ENCODE measurements at places on chromosomes 12 and 14.

DNA sequence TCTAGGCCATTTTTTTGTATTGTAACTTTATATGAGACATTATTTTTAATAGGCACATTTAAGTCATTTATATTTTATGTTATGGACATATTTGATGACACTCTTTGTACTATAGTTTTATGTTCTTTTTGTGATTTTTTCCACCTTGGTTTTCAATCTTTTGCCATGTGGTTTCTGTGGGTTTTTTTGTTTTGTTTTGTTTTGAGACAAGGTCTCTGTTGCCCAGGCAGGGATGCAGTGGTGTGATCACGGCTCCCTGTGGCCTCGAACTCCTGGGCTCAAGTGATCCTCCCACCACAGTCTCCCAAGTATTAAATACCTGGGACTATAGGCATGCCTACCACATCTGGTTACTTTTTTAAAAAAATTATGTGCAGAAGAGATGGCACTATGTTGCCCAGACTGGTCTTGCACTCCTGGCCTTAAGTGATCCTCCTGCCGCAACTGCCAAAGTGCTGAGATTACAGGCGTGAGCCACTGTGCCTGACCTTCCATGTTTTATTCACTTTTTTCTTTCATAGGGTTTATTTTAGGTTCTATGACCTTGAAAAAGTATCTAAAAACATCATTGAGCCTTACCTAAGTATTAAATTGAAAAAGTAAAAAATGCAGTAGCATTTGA, 16.3 kb downstream of the MSRB3 start:
- no peak for DNase-seq

DNA sequence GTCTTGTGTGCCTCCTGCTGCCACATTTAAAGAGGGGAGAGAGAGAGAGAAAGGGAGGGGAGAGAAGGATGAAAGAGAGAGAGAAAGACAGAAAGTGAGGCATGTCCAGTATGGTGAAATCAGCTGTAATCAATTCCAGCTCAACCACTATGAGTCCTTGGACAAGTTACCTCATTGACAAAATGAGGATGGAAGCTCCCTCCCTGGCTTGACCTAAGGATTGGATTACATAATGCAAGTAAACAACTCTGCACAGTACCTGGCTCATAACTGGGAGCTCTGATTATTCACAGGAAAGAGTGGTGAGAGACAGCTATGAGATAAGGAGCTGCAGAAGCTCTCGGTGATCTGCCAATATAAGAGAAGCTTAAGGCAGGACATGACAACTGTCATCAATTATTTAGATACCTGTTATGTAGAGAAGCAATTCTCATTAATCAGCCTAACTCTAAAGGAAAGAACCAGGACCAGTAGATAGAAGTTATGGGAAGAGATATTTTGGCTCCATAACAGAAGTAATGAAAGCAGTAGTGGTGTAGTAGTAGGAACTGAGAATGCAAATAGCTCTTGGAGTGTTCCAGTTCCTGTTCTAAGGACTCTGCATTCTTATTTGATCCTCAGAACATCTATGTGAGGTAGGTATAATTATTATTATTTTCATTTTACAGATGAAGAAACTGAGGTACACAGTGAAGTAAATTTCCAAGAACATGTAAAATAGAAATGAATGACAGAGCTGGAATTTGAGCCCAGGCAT, 791.6 kb downstream of the DIO2 start:
- DNase-seq: no peak

DNA sequence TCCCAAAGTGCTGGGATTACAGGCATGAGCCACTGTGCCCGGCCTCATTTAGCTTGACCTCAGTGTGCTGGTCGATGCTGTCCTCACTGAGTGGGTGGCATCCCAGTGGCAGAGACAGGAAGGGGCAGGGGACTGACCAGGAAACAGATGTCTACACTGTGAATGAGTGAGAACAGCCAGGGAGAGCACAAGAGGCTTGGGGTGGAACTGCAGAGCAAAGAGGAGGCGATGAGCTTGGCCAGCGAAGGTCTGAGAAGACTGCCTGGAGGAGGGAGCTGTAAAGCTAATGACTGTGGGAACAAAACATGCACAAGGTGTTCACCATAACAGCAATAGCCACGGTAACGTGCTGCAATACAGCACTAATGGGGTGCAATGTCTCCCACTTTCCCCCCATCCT, 57.2 kb upstream of the BEGAIN start:
- no peak for DNase-seq

DNA sequence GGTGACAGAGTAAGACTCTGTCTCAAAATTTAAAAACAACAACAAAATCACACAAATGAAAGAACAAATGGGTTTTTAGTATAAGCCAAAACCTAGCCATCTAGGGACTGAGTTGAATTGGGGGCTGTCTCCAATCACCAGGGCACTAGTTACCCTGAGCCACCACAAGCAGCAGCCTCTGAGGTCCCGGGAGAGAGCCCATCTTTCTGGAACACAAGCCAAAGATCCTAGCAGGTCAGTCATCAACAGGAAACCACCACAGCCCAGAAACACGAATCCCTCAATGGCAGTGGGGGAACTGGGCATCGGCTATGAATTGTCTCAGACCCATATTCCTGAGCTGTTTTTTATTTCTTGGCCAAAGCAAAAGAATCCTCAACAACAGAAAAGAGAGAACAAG, 75.3 kb downstream of the KDM2B start:
- no peak for DNase-seq

DNA sequence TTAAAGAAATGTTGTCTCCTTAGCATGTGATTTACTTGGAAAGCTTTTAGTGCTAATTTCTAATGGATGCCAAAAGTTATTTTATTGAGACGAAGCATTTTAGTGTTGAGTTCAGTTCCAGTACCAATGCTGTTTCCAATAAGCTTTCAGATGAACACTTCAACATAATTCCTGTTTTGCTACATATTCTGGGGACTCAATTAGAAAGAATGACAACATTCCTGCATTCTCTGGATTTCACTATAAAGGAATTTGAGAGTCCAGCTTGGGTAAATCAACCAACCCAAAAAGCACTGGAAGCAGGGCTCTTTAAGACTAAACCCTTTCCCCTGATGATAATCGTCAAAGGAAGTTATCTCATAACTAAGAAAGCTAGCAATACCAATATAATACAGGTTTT, 353.0 kb upstream of the TMTC1 start:
- DNase-seq: no peak

All from A673 (cell line).